ENCODE measurements at places on chromosomes 7 and 10. TPM values are rescaled to one million over a fixed set of nuclear protein-coding genes. Genes with fewer than 3 reads are reported as not detected.

ANKRD30A gene
- not detected for total RNA-seq

TAS2R41 gene
- 0.69 TPM for total RNA-seq

HYAL4 gene
- total RNA-seq = not detected

SPDYE2 gene
- total RNA-seq = not detected

DOCK1 gene
- total RNA-seq = 64.6 TPM

EN2 gene
- not detected for total RNA-seq
